ENCODE measurements at places on chromosomes 16 and 17.

DNA sequence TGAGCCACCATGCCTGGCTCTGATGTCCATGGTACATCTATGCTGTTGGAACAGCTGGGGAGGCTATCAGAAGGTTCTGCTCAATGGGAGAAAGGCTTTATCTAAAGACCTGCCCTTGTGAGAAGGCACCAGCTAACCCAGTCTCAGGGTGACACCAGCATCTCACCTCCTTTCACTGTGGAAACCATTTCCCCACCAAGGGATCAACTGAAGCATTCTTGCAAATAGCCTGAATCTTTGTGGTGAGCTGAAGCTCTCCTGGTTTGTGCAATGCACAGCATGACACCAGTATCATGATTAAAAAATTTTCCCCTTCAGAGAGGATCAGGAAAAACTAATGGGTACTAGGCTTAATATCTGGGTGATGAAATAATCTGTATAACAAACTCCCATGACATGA is 5.1 kb downstream of the CCL18 start:
- no peak for DNase-seq

- DNase-seq = no peak
Measured at GRCh38 chr16:67961551-67961957, 6.9 kb downstream of the SLC12A4 start.

DNA sequence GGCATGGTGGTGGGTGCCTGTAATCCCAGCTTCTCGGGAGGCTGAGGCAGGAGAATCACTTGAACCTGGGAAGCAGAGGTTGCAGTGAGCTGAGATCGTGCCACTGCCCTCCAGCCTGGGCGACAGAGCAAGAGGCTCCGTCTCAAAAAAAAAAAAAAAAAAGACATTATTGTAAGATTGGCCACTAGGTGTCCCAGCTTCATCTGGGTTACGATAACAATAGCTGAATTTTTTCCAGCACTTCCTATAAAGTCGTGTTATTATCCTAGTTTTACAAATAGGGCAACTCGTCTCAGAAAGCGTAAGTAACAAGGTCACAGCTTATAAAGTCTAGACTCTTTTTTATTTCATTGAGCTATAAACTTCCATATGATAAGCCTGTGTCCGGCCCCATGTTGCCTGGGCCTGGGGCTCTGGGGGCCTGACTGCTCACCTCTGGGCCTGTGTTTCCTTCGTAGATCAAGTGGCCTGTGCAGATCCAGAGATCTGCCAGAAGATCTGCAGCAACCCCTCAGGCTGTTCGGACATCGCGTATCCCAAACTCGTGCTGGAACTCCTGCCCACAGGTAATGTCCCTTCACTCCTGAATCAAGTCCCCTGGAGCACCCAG is 60.5 kb downstream of the SLC5A11 start:
- no peak for DNase-seq

- no peak for DNase-seq
Measured at GRCh38 chr17:32298721-32299579, 33.3 kb downstream of the RHBDL3 start.

- peak; percentile 68 for DNase-seq
Measured at GRCh38 chr17:74213861-74214391, 555 bp downstream of the TTYH2 start.

- DNase-seq = no peak
Measured at GRCh38 chr17:67605256-67605912, 112.4 kb upstream of the NOL11 start.

DNA sequence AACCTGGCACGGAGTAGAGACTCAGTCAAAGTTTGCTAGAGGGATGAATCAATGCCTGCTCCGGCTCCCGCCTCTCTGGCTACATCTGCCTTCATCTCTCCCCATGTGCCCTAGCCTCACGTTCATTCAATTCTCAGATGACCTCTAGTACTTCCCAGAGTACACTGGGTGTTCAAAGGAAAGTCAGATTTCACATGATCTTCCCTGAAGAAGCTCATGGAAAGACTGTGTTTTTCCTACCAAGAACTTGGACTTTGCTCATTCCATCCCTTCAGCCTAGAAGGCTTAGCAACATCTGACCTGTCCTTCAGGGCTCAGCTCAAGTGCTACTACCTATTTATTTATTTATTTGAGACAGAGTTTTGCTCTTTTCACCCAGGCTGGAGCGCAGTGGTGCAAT is 11.1 kb upstream of the TNK1 start:
- no peak for DNase-seq

- no peak for DNase-seq
Measured at GRCh38 chr17:76546556-76547182, 6.8 kb downstream of the PRCD start.

GRCh38 chr16:19139436-19140091 is 25.8 kb downstream of the ITPRIPL2 start:
- DNase-seq = no peak

- peak; percentile 23 for DNase-seq
Measured at GRCh38 chr17:54948380-54948779, 20.1 kb downstream of the COX11 start.

DNA sequence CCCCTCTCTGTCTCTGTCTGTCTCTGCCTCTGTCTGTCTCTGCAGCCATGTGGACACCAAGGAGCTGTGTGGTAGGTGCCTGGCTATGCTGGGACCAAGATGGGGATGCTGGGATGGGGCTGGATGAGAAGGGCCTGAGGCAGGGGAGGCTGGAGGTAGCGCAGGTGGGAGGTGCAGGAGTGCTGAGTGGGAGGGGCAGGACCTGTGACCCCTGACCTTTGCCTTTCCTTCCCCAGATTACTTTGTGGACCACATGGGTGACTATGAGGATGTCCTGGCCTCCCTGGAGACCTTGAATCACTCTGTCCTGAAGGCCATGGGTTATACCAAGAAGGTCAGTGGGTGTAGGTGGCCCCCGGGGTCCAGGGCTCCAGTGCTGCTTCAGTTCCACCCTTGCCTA is 12.8 kb downstream of the NECAB2 start:
- no peak for DNase-seq

Data from activated CD4-positive, alpha-beta T cell treated with anti-CD3 and anti-CD28 coated beads, Interleukin-2, amount 10 ng/mL, durations not matched to agents 24 days and 14 days (primary cell).